ENCODE measurements at places on chromosomes 13 and 19.
A peak's percentile ranks its signal among the peaks of the same experiment; 100 is the strongest.

GRCh38 chr13:74134777-74135325 is 647 bp upstream of the KLF12 start:
- DNase-seq = peak; percentile 57

GRCh38 chr13:52599037-52599847 is 43.0 kb upstream of the HNRNPA1L2 start:
- DNase-seq = no peak

DNA sequence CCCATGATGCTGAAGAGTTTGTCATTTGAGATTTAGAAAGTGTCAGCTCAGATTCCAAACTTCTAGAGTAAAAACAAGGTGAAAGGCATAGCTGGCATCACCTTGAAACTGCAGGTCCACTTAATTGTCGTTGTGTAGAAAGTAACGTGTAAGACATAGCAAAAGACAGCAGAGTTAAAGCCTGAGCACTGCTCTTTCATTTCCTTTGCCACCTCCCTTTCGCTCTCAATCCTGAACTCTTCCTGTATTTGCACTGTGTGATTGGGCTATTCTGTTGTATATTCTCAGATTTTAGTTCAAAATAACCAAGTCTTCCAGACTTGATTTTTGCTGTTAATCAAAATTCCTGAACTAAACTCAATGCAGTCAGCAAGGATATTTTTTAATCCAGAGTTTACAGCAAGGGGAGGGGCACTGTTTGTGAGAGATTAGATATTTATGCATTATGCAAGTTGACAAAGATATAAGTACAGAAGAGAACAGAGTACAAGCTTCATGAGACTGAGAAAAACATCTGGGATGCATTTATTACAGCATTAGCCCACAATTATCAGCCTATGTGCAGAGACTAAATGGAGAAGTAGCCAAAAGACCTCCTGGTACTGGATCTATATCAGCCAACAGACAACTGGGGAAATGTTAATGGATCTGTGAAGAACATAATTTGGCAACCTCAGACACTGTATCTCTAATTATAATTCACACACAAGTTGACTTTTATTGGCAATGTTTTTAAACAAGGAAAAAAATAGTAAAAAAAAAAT is 328.6 kb downstream of the SUCLA2 start:
- no peak for DNase-seq

DNA sequence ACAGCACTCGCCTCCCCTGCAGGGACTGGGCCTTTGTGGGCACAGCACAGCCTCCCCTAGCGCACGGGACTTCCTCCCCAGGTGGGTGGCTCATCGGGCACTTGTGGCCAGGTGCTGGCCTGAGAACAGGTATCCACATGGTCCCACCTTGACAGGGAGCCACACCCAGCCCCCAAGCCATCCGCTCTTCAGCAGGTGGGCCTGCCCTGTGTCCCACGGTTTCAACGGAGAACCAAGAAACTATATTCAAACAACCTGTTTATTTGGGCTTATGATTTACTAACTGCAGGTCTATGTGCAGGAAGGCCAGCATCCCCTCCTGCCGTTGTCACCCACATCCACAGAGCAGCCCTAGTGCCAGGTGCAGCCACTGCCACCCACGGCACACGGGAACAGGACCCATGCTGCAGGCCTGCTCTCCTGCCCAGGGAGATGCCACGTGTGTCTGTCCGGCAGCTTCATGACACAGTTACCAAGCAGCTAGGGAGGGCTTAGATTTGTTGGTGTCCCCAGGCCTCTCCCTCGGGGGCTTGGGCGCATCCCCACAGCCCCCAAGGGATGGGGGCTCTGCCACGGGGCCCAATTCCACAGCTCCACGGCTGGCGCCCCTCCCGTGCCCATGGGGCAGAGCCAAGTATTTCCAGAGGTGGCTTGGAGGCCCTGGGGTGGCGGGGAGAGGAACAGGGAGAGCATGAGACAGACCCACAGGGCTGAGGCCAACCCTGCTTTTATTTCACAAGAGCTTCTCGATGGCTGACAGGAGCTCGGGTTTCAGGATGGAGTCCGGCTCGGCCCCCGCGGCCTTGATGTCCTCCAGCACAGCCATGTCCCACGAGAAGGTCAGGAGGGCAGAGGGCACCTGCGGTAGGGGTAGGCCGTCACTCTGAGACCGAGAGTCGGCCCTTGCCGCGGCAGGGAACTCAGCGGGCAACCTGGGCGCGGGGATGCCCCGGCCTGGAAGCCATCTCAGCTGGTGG is 12.5 kb downstream of the UBXN6 start:
- DNase-seq = peak; percentile 22

GRCh38 chr19:35120492-35120891 is 4.9 kb downstream of the FXYD3 start:
- DNase-seq = no peak

GRCh38 chr19:17205237-17206140 is 9.7 kb upstream of the USE1 start:
- DNase-seq = peak; percentile 85

- no peak for DNase-seq
Observed at GRCh38 chr19:41870401-41870873, 6.6 kb upstream of the CD79A start.

DNA sequence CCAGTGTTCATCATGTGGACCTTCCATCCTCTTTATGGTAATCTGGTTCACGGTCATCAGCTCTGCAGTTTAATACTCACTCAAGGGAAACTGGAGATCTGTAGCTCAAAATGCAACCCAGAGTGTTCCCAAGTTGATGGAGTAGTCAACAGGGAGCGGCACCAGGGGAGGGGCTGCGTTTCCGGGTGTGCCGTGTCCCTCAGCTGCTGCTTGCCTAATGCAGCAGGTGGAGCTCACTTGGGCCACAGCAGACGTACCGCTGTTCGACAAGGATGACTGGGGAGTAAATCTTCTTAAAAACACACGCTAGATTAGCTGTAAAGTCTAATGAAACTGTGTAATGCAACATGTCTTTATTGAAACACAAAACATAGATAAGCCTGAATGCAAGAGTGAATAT is 81.1 kb downstream of the TNFSF13B start:
- DNase-seq = no peak

DNA sequence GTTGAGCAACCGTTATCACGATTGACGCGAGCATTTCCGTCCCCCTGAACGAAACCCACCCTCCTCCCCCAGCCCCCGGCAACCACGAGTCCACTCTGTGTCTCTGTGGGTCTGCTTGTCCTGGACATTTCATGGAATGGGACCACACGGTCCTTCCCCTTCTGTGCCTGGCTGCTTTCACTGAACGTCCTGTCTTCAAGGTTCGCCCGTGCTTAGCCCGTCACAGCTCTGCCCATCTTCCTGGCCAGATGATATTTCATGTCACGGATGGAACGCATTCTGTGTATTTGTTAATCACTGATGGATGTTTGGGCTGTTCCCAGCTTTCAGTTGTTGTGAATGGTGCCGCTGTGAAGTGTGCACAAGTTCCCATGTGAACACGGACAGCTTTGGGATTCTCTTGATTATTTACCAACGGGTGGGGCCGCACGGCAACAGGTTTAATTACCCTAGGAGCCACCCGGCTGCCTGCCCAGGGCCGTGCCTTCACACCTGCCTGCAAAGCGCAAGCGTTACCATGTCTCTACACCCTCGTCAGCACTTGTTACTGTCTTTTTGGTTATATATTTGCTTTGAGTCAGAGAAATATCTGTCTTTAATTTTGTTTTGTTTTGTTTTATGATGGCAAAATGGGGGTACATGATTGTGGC is 42.5 kb downstream of the RASA3 start:
- DNase-seq = no peak

DNA sequence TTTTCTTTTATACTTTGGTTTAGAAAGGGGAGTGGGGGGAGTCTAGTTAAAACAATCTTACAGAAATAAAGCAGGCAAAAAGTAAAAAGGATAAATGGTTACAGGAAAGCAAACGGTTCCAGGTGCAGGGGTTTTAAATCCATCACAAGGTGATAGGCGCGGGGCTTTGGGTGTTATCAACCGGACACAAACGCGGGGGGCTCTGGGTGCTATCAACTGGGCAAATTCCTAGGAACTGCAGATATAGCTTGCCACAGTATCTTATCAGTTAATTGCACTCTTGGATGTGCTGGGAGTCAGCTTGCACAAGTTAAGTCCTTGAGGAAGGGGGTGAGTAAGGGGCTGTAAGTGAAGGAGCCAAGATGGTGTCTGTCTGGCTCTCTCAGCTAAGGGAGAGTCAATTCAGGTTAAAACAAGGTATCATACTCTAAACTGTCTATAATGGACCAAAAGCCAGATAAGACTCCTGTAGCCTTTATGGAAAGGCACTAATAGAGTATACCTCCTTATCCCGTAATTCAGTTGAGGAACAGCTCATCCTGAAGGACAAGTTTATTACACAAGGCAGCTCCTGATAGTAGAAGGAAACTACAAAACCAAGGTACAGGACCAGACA is 32.6 kb upstream of the ZSCAN5A start:
- DNase-seq = no peak

- peak; percentile 46 for DNase-seq
Observed at GRCh38 chr19:18044825-18045304, 36.9 kb downstream of the ARRDC2 start.

GRCh38 chr19:850979-851335 is 1.1 kb upstream of the ELANE start:
- DNase-seq = no peak

- no peak for DNase-seq
Observed at GRCh38 chr13:51155776-51156515, 44.9 kb upstream of the C13orf42 start.

GRCh38 chr13:103031332-103031873 is 34.8 kb downstream of the SLC10A2 start:
- DNase-seq = no peak

GRCh38 chr19:7705387-7706187 is 3.7 kb upstream of the FCER2 start:
- no peak for DNase-seq
